ENCODE measurements at places on chromosomes 4 and X.

- H3K36me3 ChIP-seq: no peaks in the 10 kb centered on the region
- DNase-seq: no peak
- no peaks in the 10 kb centered on the region for H3K4me1 ChIP-seq
- no peak overlapping the region for H3K4me3 ChIP-seq
- no peaks in the 10 kb centered on the region for H3K27me3 ChIP-seq
These were observed 698.7 kb downstream of the GLUD2 start for GRCh38 chrX:121746105-121746504.

DNA sequence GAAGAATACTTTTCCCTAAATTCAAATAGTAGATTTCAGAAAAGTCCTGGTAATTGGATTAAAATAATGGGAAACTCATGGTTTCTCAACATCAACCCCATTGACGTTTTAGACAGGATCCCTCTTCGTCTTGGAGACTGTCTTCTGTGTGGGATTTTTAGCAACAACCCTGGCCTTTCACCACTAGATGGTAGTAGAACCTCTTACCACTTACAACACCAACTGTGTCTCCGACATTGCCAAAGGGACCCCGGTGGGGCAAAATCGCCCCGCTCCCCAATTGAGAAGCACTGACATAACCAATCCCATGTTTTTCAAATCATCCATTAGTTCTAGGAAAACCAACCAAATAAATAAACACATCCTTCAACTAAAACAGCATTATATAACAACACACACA, 16.9 kb upstream of the ANOS1 start:
- no peak overlapping the region for H3K4me3 ChIP-seq
- no peaks in the 10 kb centered on the region for H3K4me1 ChIP-seq
- H3K27ac ChIP-seq: no peak overlapping the region

GRCh38 chr4:151942971-151943370, 182.2 kb upstream of the GATB start:
- DNase-seq: no peak
- no peaks in the 10 kb centered on the region for H3K36me3 ChIP-seq
- no peaks in the 10 kb centered on the region for H3K27me3 ChIP-seq
- no peaks in the 10 kb centered on the region for H3K4me1 ChIP-seq
- no peak overlapping the region for H3K4me3 ChIP-seq
- H3K27ac ChIP-seq: no peak overlapping the region

DNA sequence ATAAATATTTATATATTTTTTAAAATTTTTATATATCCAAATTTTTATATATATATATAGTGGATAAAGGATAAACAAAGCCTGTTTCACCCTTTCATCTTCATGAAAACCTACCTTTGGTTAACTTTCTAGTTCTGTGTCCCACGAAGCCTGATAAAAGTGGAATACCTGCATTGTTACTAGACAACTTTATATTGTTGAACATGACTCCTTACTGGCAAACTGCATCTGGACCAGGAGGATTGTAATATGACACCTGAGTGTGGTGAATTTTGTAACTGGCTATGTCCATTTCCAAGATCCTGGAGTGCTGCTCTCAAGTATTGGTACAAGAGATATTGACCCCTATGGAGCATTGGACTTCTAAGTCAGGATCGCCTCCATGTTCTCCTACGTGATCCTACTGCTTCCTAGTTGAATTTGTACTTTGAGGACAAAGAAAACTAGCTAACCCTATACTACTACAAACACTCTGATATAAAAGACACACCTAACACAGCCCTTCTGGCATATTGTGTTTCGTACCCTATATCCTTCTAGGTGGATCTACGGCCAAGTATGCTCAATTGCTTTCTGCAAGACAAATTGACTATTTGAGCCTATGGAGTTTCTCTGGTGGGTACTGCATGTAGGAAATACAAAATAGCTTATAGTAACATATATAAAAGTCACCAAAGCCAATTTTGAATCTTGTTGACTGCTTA, 61.3 kb upstream of the PRRG1 start:
- no peaks in the 10 kb centered on the region for H3K36me3 ChIP-seq
- H3K27ac ChIP-seq: no peak overlapping the region
- no peaks in the 10 kb centered on the region for H3K4me1 ChIP-seq
- no peaks in the 10 kb centered on the region for H3K27me3 ChIP-seq
- DNase-seq: no peak
- H3K4me3 ChIP-seq: no peak overlapping the region

DNA sequence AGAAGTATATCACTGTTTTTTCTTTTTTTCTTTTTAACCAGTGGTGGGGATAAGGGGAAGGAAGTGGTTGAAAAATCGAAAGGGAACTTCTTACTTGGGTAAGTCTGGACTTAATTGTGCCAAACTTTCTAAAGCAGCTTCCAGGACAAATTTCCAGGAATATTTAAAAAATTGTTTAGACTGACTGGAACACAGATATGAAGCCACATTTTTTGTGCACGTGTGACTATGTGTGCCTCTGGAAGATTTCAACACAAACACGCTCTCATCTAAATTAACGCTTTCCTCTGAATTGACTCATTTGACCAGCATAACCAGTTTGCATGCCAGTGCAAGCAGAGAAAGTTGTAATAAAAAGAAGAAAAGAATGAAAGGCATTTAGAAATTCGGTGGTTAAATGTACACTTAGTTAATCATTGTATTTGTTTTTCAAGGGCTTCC, 18.8 kb upstream of the YTHDC1 start:
- DNase-seq: no peak
- no peaks in the 10 kb centered on the region for H3K4me1 ChIP-seq
- H3K27ac ChIP-seq: no peak overlapping the region
- H3K36me3 ChIP-seq: no peaks in the 10 kb centered on the region
- H3K27me3 ChIP-seq: peaks cover 5% of the 10 kb centered on the region

- H3K4me1 ChIP-seq: no peaks in the 10 kb centered on the region
- H3K27ac ChIP-seq: no peak overlapping the region
- no peaks in the 10 kb centered on the region for H3K36me3 ChIP-seq
- H3K4me3 ChIP-seq: no peak overlapping the region
These were observed 97.1 kb downstream of the GPR143 start for GRCh38 chrX:9668537-9668936.

GRCh38 chr4:121875652-121876051, 5.4 kb upstream of the BBS7 start:
- no peaks in the 10 kb centered on the region for H3K36me3 ChIP-seq
- no peaks in the 10 kb centered on the region for H3K4me1 ChIP-seq
- H3K27ac ChIP-seq: no peak overlapping the region
- no peak for DNase-seq
- H3K27me3 ChIP-seq: no peaks in the 10 kb centered on the region
- no peak overlapping the region for H3K4me3 ChIP-seq

- DNase-seq: no peak
- H3K4me3 ChIP-seq: no peak overlapping the region
- no peak overlapping the region for H3K27ac ChIP-seq
- no peaks in the 10 kb centered on the region for H3K27me3 ChIP-seq
These were observed 28.1 kb upstream of the HS6ST2 start for GRCh38 chrX:132986556-132986955.

DNA sequence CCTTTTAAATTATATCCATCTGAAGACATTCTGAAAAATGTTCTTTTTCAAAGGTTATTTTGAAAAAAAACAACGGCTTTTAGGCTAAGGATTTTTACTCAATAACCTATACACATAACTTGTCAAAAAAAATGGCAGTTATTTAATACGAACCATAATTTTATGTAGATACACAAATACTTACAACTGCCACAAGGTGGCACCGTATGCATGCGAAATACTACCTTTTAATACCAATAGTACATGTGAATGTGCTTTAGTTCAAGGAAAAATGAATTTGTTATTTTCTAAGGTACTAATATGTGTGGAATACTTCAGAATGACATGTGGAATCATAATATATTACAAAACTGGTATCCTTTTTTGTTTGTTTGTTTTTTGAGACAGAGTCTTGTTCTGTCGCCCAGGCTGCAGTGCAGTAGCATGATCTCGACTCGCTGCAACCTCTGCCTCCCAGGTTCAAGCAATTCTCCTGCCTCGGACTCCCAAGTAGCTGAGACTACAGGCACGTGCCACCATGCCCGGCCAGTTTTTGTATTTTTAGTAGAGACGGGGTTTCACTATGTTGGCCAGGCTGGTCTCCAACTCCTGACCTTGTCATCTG, 4.6 kb upstream of the MAD2L1 start:
- H3K27ac ChIP-seq: no peak overlapping the region
- H3K27me3 ChIP-seq: no peaks in the 10 kb centered on the region
- no peaks in the 10 kb centered on the region for H3K36me3 ChIP-seq
